ENCODE measurements at places on chromosomes 2 and 18.

DNA sequence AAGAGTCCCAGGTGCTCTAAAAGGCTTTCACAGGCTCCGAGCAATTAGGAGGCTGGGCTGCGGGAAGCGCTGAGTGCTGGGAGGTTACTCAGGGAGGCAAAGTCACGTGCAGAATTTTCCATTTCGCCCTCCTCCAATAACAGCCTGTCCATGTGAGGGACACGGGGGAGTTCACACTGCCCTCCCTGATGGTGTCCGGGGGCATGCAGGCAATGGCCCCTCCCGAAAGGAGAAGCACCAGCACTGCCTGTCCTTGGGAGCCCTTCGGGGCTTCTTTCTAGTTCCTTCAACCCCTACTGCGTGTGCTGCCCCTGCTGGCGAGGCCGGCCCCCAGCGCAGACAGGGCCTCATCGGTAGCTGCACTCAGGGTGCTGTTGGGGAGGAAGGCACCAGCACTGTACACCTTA is 63.1 kb upstream of the HPCAL1 start:
- DNase-seq, result no peak

- no peak for DNase-seq
Observed at GRCh38 chr2:46548521-46549144, 69.3 kb downstream of the TMEM247 start.

GRCh38 chr18:75024871-75025270 is 184.1 kb downstream of the PTGR3 start:
- DNase-seq, result no peak

DNA sequence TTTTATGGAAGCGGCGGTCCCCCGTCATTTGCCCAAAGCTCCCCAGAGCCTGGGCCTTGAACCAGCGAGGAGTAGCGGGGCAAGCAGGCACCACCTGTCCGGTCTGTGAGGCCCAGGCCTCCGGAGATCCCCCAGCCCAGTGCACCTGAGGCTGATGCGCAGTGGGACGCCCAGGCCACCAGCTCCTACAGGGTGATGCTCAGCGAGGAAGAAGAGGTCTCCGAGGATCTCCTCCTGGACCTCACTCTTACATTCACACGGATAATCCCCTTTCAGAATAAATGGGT is 220.2 kb downstream of the NDUFA10 start:
- DNase-seq, result no peak
